GM10248 (cell line): ENCODE measurements at places on chromosomes 7 and 10.

GRCh38 chr7:99402854-99403253 lies 5.5 kb downstream of the PDAP1 start:
- no peak for DNase-seq

DNA sequence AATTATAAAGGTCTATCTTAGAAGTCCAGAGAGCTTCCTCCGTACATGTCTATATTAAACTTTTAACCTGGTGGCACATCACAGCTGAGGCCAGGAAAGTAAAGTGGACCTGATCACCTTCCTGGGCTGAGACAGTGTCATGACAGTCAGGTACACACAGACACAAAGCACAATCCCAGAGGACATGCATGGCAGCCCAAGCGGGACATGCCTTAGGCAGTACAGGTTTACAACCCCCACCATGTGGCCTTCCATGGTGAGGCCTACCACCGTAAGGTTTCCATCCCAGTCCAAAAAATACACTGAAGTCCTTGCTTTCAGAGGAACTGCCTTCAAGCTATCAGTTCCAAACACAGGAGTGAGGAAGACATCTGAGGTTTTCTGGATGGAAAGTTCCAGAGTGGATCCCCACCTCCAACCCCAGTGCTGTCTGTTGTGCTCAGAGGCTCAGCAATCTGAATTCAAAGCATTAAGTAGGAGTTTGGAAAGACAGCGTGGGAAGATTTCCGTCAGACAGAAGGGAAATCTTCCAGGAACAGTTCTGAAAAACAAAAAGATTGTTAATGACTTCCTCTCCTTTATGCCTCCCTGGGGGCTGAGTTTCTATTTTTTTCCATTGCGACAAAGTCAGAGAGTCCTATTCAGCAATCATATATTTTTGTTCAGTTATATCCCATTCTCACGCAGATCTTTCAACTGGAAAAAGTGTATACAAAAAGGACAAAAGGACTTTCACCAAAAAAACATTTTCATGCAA lies 20.1 kb downstream of the IFIT3 start:
- DNase-seq: no peak

DNA sequence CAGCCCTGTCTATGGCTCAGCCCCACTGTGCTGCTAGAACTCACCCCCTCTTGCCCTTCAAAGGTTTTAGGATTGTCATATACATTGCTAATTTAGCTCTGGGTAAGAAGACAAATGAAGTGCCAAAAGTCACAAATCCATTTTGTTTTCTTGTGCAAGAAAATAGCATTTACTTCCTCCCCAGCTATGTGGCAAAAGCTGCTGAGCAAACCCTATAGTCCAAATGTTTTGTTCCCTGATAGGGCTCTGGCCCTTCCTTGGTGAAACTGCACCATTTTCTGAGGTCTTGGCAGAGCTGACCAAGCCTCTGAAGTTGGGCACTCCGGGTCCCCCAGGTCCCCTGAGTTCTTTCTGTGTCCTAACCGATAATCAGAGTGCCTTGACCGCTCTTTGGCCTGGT lies 84.1 kb upstream of the GJD4 start:
- no peak for DNase-seq

DNA sequence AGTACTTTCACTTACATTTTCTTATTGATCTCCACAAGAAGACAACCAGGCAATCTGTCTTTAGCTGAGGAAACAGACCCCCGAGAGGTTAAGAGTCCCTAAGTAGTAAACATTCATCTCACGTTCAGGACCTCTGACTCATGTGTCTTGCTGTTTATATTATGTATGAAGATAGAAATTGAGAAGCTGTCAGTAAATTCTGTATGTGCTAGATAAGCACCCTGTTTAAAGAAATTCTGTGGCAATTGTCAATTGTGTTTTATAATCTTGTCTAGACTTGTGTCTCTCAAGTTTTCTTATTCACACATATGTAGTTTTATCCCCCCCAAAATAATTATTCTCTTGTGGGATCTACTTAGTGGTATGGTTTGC lies 14.5 kb downstream of the ADK start:
- DNase-seq: no peak

GRCh38 chr7:44046321-44047061 lies 2.0 kb downstream of the DBNL start:
- DNase-seq: no peak

GRCh38 chr7:93011351-93012294 lies 106.2 kb downstream of the SAMD9 start:
- DNase-seq: no peak

GRCh38 chr7:50552921-50553320 lies 12.3 kb downstream of the DDC start:
- DNase-seq: no peak

GRCh38 chr7:139591550-139592195 lies 68.2 kb downstream of the CLEC2L start:
- DNase-seq: no peak

DNA sequence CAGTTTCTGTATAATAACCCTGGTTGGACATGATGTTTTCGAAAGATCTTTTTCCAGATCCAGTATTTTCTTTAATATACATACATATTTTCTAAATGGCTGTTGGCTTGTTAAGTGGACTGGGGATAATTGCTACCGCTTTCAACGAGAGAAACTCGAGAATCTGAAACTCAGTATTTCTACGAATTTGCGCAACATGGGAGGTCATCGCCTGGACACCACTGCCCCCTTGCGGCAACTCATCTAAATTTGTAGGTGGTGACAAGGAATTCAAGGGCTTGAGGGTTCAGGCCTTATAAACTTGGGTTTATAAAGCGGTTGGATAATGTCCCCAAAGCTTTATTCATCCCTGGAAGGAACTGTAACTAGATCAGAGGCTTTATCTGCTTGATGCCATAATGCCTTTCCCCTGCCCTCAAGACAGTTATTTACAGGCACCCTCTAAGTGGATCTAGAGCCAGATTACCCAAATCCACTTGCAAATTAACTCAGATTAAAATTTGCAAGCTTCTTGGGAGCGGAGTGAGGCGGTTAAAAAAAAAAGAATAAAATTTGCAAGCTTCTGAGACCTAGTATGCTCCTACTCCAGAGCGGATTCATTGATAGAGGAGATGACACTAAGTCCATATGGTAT lies 21.3 kb upstream of the KCNK18 start:
- DNase-seq: peak; percentile 74

DNA sequence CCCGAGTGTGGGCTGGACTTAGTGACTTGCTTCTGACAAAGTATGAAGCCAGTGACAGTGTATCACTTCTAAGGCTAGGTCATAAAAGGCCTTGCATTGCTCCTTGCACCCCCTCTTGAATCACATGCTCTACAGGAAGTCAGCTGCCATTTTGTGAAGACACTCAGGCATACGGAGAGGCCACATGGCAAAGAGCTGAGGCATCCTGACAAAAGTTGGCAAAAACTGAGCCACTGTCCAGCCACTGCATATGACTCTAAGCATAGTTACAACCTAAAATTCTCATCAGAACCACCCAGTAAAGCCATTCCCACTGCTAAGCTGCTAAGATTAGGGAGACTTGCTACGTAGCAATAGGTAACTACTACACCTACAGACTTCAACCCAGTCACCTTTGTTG lies 18.6 kb downstream of the COBL start:
- no peak for DNase-seq

- no peak for DNase-seq
Measured at GRCh38 chr10:61888744-61889143, 12.8 kb upstream of the ARID5B start.

DNA sequence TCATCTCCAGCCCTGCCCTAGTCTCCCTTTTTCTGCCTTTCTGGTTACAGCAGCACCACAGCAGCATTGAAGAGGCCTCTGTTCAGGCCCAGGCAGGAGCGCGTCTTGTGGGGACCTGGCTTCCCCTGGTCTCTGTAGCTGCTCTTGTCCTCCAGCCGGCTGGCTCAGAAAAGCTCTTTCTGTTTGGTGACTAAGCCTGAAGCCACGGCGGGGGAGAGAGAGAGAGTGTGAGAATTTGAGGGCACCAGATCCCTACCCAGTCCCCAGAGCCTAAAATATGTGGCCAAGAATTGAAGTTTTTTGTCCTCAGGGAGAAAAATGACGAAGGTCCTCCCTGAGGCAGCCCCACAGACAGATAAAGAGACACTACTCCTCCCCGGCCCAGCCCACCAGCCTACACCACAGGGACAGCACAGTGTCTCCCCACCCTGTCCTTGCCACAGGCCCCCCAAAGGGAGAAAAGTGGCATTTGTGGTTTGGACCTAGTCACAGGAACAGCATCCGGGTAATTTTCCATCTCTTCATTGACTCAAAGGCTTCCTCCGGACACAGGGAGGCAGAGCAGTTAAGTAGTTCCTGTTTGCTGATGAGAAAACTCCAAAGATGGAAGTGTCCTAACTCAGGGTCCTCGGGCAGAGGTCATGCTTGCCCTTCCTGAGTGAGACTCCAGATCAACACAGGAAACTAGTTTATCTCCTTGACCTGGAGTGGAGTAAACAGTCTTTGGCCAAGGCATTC lies 13.3 kb upstream of the FAM180A start:
- DNase-seq: no peak

GRCh38 chr7:8044761-8045430 lies 76.3 kb downstream of the GLCCI1 start:
- no peak for DNase-seq

DNA sequence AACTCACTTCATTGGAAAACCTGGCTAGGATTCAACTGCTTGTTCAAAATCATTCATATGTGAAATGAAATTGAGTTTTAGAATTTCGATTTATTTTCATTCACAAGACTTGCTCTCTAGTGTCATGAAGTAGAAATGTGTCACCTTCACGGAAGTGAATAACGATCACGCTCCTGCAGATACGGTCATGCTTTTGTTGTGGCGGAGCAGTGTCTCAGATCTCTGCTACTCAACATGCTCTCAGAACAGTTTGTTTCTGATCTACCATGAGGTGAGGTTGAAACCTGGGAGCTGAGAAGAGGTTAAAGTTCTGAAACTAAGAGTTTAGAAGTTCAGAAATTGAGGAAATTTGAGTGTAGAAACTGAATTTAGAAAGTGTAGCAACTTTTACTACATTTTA lies 13.8 kb upstream of the PITRM1 start:
- DNase-seq: no peak

DNA sequence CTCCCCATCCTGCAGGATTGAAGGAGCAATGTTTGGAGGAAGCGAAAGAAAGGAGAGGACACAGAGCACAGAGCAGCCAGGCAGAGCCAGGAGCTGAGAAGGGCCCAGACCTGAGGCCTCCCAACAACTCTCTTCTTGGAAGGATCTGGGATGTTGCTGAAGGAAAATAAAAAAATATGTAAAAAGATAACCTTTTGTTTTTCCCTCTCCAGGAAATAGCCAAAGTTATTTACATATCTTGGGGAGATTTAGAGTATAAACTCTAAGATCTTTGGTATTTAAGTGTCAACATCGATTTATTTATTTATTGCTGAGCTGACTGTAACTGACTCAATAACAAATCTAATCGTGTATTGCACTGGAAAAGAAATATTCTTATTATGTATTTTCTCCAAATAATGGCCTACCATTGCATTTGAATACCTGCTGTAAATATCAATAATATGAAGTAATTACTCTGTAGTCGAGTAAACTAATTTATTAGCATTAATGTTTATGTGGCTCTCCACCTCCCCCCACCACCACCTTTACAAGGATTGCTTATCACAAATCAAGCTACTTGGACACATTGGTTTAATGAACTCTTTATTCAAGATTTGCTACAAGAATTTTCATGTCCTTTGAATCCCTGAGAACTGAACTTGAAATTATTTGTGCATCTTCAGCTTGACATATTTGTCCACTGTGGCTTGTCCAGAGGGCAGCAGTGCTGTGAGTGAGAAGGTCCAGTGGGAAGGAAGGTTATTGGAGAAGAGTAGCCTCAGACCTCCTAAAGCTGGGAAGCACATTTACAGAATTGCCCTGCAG lies 1.8 kb upstream of the HOXA11 start:
- no peak for DNase-seq

DNA sequence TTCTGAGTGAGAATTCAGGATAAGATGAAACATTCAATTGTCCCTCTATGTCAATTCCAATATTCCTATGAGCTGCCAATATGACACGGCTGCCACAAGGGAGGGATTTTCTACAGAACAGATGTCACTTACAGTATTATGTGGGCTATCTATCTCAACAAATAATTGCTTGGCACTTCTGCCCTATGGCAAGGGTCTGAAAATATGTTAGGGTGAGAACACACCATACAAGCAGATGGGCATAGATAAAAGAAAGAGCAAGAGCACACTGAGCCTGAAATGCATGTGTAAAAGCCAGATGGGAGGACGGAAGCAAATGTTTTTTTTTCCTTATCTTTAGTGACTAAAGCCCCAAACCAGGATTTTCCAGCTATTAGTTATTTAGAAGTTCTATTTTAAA lies 70.1 kb upstream of the TFEC start:
- no peak for DNase-seq

GRCh38 chr7:122315507-122316466 lies 11.2 kb upstream of the FEZF1 start:
- DNase-seq: no peak

DNA sequence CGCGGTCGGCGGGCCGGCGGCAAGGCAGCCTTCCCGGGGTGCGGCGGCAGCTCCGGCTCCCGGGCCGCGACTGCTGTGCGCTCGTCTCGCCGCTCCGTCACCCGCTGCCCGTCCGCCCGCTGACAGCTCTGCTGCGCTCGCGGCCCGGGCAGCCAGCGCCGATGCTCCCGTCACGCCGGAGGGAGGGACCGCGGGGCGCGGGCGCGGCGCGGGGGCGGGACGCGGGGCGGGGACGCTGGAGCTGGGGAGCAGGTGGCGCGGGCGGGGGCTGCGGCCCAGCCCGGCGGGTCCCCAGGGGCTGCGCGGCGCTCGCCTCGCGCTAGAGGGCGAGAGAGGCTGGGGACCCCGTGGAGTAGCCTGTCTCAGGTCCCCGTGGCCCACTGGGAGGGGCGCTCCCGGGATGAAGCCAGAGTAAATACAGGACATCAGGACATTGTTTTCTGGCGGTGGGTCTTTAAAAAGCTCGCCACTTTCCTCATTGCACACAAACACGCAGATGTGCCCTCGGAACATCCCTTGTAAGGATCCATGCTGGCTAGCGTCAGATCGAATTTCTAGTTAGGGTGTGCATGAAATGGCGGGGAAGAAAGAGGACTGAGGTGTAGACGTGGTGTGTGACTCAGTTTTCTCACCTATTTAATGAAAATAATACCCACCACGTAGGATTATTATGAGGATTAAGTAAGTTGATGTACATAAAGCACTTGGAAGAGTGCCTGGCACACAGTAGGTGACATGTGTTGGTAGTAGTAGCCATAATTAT lies at the start of gene ELAPOR2:
ELAPOR2 (minus strand) TSS at position 130 of the 763 bp plus-strand sequence. CDS start 141 bp downstream, outside the sequence.
- peak; percentile 91 for DNase-seq

GRCh38 chr7:144454256-144455039 lies 51.0 kb upstream of the NOBOX start:
- no peak for DNase-seq

DNA sequence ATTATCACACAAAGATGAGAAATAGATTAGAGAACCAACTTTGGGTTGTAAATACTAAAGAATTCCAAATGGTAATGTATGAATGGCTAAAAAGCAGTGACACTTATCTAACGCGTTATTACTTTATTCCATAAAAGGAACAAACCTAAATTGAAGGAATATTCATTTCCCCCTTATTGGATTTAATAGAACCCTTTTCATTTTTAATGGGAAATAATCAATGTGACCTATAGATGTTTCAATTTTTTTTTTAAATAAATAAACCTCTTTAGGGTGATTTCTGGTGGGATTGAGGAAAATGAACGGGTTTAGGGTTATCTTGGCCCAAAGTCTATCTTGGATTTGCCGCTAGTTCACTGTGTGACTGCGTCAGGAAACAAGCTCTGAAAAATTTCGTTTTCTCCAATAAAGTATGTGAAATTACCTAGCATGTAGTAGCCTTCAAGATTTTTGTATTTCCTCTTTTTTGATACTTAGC lies 1.9 kb upstream of the ACBD5 start:
- DNase-seq: no peak

GRCh38 chr7:122256046-122256445 lies 48.5 kb downstream of the FEZF1 start:
- no peak for DNase-seq

GRCh38 chr10:26243351-26243720 lies 26.8 kb downstream of the GAD2 start:
- no peak for DNase-seq
